ENCODE measurements at places on chromosomes 6 and 20. TPM values are rescaled to one million over a fixed set of nuclear protein-coding genes. Genes with fewer than 3 reads are reported as not detected.

STMND1 gene
- not detected for total RNA-seq

MMP24 gene
- total RNA-seq: 0.19 TPM

LST1 gene
- total RNA-seq: 13.6 TPM

TBPL1 gene
- 34.8 TPM for total RNA-seq

MYH7B gene
- total RNA-seq: 0.39 TPM

GRM1 gene
- not detected for total RNA-seq

BTNL2 gene
- total RNA-seq: not detected

GSTA1 gene
- not detected for total RNA-seq

HLA-DMB gene
- total RNA-seq: 8.1 TPM

DNA sequence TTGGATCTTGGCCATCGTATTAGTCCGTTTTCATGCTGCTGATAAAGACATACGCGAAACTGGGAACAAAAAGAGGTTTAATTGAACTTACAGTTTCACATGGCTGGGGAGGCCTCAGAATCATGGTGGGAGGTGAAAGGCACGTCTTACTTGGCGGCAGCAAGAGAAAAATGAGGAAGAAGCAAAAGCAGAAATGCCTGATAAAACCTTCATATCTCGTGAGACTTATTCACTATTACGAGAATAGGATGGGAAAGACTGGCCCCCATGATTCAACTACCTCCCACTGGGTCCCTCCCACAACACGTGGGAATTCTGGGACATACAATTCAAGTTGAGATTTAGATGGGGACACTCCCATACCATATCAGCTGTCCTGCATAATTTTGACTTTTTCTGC is 20.1 kb upstream of the REPS1 start:
- H3K27me3 ChIP-seq: no peaks in the 10 kb centered on the region
- no peaks in the 10 kb centered on the region for H3K36me3 ChIP-seq
- no peak overlapping the region for H3K27ac ChIP-seq
- no peak overlapping the region for H3K4me3 ChIP-seq
- no peaks in the 10 kb centered on the region for H3K4me1 ChIP-seq

GRCh38 chr6:100446115-100447080 is 18.3 kb downstream of the SIM1 start:
- no peak overlapping the region for H3K4me3 ChIP-seq
- no peaks in the 10 kb centered on the region for H3K4me1 ChIP-seq
- H3K27ac ChIP-seq: no peak overlapping the region
- peaks cover 33% of the 10 kb centered on the region for H3K27me3 ChIP-seq

DNA sequence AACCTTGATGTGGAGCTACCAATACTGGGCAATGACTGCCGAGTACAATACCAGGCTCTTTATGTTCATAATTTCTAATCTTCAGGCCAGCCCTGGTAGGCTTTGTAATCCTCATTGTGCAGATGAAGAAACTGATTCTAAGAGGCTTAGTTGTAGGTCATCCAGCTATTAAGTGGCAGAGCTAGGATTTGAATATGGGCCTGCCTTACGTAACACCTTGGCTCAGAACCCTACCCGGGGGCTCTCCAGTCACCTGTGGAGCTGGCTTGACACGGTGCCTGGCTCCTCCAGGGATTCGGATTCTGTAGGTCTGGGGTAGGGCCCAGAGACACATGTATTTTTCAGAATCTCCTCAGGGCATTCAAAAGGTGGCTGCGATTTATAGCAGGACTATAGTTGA is 515.5 kb downstream of the QKI start:
- no peak for DNase-seq
- H3K36me3 ChIP-seq: no peaks in the 10 kb centered on the region
- H3K4me1 ChIP-seq: no peaks in the 10 kb centered on the region
- no peaks in the 10 kb centered on the region for H3K27me3 ChIP-seq
- H3K27ac ChIP-seq: no peak overlapping the region

- no peaks in the 10 kb centered on the region for H3K27me3 ChIP-seq
- H3K4me1 ChIP-seq: no peaks in the 10 kb centered on the region
- H3K27ac ChIP-seq: no peak overlapping the region
- no peak for DNase-seq
Observed at GRCh38 chr6:85047818-85048217, 283.4 kb upstream of the TBX18 start.

GRCh38 chr6:43853066-43853650 is 83.1 kb downstream of the VEGFA start:
- H3K4me1 ChIP-seq: no peaks in the 10 kb centered on the region
- DNase-seq: no peak
- H3K27ac ChIP-seq: no peak overlapping the region
- H3K4me3 ChIP-seq: no peak overlapping the region
- no peaks in the 10 kb centered on the region for H3K27me3 ChIP-seq

DNA sequence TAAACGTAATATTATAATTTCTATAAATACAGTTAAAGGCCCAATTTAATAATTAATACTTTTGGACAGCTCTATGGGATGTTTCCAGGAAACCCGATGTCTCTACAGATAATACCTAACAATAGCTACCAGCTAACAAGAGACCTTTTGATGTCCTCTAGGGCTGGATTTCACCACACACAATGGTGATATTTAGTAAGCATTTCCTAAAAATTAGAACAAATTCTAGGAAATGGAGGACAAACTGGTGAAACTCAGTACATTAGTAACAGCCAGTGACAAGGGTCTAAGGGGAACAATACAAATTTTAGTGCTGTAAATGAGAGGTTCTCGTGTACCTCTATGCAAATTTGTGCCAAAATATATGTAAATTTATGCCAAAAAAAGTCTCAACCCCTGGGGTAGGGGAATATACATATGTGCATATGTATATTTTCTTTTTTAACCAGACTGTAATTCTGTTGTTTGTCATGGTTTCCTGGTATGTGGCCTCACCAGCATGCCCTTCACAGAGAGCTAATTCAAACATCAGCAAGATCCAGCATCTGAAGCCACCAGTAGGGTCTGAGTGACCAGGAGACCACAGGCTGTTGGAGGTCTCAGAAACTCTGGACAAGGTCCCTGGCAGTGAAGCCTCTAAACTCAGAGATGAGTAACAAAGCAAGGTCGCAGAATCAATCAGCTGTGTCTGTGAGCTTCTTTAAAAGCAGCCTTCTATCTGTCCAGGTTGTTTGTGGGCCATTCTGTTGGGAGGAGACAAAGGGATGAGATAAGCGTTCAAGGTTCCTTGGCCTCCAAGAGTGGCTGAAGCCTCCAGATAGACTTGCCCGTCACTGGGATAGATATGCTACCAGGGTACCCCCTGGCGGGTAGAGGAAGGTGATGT is 235.1 kb upstream of the RREB1 start:
- H3K4me1 ChIP-seq: no peaks in the 10 kb centered on the region
- H3K36me3 ChIP-seq: no peaks in the 10 kb centered on the region
- no peaks in the 10 kb centered on the region for H3K27me3 ChIP-seq
- no peak overlapping the region for H3K4me3 ChIP-seq
- no peak overlapping the region for H3K27ac ChIP-seq
- no peak for DNase-seq

- H3K27me3 ChIP-seq: no peaks in the 10 kb centered on the region
- H3K36me3 ChIP-seq: no peaks in the 10 kb centered on the region
- DNase-seq: no peak
- no peak overlapping the region for H3K27ac ChIP-seq
Observed at GRCh38 chr20:46215913-46216707, 92.2 kb downstream of the CDH22 start.

DNA sequence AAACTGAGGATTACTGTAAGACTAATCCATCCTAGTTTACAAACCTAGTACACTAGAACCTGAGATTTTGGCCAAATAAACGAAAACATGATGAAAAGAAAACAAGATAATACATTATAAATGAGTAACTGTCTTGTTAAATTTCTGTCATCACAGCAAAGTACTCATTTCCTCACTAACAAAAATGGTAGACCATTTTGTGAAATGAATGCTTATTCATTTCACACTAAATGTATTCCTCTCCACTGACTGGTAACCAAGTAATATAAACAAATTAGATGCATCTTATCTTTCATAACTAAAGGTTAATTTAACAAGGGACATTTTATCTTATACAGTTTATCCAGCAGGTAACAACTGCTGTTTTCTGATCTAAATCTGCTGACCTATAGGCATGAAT is 143.7 kb downstream of the REV3L start:
- H3K27ac ChIP-seq: no peak overlapping the region
- H3K36me3 ChIP-seq: peaks cover 2% of the 10 kb centered on the region
- no peaks in the 10 kb centered on the region for H3K27me3 ChIP-seq
- H3K4me1 ChIP-seq: no peaks in the 10 kb centered on the region

DNA sequence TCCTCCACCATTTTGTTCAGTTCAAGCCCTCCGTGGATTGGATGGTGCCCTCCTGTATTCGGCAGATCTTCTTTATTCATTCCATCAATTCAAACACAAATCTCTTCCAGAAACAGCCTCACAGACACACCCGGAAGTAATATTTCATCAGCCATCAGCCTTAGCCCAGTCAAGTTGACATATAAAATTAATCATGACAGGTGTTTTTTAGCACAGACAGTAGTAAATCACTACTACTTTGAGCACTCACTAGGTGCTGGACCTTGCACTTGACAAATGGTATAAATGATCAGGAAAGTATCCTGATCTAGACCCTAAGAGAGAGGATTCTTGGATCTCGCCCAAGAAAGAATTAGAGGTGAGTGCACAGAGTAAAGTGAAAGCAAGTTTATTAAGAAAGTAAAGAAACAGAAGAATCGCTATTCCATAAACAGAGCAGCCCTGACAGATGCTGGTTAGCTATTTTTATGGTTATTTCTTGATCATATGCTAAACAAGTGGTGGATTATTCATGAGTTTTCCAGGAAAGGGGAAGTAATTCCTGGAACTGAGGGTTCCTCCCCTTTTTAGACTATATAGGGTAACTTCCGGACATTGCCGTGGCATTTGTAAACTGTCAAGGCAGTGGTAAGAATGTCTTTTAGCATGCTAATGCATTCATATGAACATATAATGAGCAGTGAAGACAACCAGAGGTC is 194.6 kb upstream of the LAMP5 start:
- H3K4me1 ChIP-seq: no peaks in the 10 kb centered on the region
- no peaks in the 10 kb centered on the region for H3K27me3 ChIP-seq
- H3K36me3 ChIP-seq: no peaks in the 10 kb centered on the region
- no peak overlapping the region for H3K4me3 ChIP-seq
- no peak overlapping the region for H3K27ac ChIP-seq
- no peak for DNase-seq

GRCh38 chr6:53924821-53925422 is 130.1 kb downstream of the LRRC1 start:
- no peak for DNase-seq
- H3K4me1 ChIP-seq: no peaks in the 10 kb centered on the region
- H3K36me3 ChIP-seq: no peaks in the 10 kb centered on the region
- no peak overlapping the region for H3K27ac ChIP-seq
- H3K4me3 ChIP-seq: no peak overlapping the region

GRCh38 chr6:50720623-50721022 is 7.3 kb downstream of the TFAP2D start:
- H3K4me1 ChIP-seq: no peaks in the 10 kb centered on the region
- H3K36me3 ChIP-seq: no peaks in the 10 kb centered on the region
- H3K4me3 ChIP-seq: no peak overlapping the region
- no peak overlapping the region for H3K27ac ChIP-seq

GRCh38 chr20:57879779-57880570 is 170.2 kb upstream of the PMEPA1 start:
- no peak overlapping the region for H3K4me3 ChIP-seq
- no peaks in the 10 kb centered on the region for H3K27me3 ChIP-seq
- no peaks in the 10 kb centered on the region for H3K36me3 ChIP-seq
- no peaks in the 10 kb centered on the region for H3K4me1 ChIP-seq

GRCh38 chr6:16766043-16766536 is 4.8 kb upstream of the ATXN1 start:
- no peak overlapping the region for H3K27ac ChIP-seq
- H3K4me1 ChIP-seq: peaks cover 61% of the 10 kb centered on the region
- no peak overlapping the region for H3K4me3 ChIP-seq
- no peak for DNase-seq
- H3K36me3 ChIP-seq: no peaks in the 10 kb centered on the region

DNA sequence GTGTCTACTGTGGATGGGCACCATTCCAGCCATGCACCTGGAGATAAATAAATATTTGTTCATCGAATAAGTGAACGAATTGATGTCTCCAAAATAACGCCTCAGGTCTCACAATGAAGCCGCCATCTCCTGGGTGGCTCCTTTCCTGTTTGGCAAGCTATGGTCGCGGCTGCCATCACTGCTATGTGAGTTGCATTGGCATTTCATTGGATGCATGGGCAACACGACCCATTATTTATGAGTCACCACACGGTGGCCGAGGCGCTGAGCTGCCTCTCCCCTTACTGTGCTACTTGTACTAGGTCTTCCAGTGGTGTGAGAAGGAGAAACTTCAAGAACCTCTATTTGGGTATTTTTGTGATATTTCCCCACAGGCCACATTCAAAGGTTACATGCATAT is 21.3 kb upstream of the PDE10A start:
- H3K27ac ChIP-seq: no peak overlapping the region
- H3K27me3 ChIP-seq: no peaks in the 10 kb centered on the region
- DNase-seq: no peak
- H3K36me3 ChIP-seq: no peaks in the 10 kb centered on the region

- no peak overlapping the region for H3K27ac ChIP-seq
- H3K4me3 ChIP-seq: no peak overlapping the region
- no peak for DNase-seq
- no peaks in the 10 kb centered on the region for H3K27me3 ChIP-seq
Observed at GRCh38 chr6:154139892-154140291, 100.9 kb downstream of the OPRM1 start.

- H3K27me3 ChIP-seq: no peaks in the 10 kb centered on the region
- no peak overlapping the region for H3K4me3 ChIP-seq
- no peak overlapping the region for H3K27ac ChIP-seq
Observed at GRCh38 chr20:16007962-16008361, 565.3 kb downstream of the KIF16B start.

DNA sequence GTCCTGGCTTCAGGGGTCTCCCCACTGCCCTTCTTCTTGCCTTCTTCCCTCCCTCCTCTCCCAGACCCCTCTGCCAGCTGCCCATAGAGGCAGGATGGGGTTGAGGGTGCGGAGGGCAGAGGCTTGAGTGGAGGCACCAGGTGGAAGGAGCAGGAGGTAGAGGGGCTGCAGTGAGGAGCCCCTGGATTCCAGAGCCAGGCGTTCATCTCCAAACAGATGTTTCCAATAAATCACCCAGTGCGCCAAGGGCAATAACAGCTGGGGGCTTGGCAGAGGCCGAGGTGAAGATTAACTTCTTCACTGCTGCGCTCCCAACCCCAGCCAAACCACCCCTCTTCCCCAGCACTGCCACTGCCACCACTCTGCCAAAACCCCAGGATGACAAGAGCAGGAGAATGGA is 10.7 kb downstream of the MDFI start:
- H3K27me3 ChIP-seq: no peaks in the 10 kb centered on the region
- no peaks in the 10 kb centered on the region for H3K36me3 ChIP-seq
- no peak for DNase-seq
- no peak overlapping the region for H3K27ac ChIP-seq
